Activated T-helper 17 cell treated with anti-CD3 and anti-CD28 coated beads, Interleukin-2, amount 50 U/mL, for 72 hours (primary cell): ENCODE measurements at places on chromosomes 11 and 22. TPM values are rescaled to one million over a fixed set of nuclear protein-coding genes. Genes with fewer than 3 reads are reported as not detected.

GRCh38 chr11:131025421-131026125 is 109.3 kb upstream of the SNX19 start:
- ATAC-seq, result no peak

Gene SLC1A2
- not detected for total RNA-seq

Gene RHOD
- 0.22 TPM for total RNA-seq

Gene SCARF2
- total RNA-seq, result 1.5 TPM

Gene RTN4R
- total RNA-seq, result 1.4 TPM

- ATAC-seq, result peak; percentile 66
Measured at GRCh38 chr22:46538814-46539160, 1.4 kb upstream of the CELSR1 start.

- peak; percentile 80 for ATAC-seq
Measured at GRCh38 chr11:118792570-118793124, 1.7 kb upstream of the DDX6 start.

- no peak for ATAC-seq
Measured at GRCh38 chr11:33480626-33481025, 220.0 kb downstream of the C11orf91 start.

Gene SLC36A4
- total RNA-seq, result 24.1 TPM

DNA sequence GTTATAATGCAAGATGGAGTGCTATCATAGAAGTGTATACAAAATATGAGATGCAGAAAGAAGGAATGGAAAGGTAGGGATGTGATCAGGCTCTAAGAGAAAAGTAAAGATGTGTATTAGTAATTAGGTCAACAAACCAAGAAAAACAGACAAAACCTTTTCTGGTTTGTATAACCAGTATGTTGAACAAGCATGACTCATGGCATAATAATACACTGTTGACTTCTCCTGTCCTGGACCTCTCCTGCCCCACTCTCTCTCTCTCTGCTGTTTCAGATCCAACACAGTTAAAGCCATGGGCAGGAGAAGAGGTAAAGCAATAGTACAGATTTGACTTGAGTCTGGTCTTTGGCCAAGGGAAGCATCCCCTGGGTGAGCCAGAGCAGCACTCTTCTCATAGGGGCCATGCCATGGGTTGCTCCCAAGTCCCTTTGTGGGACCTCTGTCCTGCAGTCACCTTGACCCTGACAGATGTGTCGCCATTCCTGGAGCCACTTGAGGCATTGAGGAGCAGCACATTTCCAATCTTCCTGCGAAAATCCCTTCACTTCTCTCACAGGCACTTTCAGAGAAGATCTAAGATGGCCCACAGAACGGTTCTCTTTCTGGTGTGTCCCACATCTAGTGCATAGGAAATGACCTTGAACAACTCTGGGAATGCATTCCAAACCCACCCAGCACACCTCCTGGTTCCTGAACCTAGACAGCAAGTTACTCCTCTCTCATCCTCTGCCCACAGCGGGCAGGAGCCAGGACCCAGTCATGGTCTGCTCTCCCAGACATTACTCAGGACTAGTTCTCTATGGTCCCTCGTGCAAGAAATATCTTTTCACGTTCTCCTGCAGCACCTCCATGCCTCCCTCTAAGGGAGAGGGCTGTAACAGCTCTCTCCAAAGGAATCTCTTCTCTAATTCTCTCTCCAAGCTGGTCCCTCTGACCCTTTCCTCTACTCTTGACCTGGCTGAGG is 58.2 kb upstream of the PRSS23 start:
- peak; percentile 17 for ATAC-seq

- no peak for ATAC-seq
Measured at GRCh38 chr11:92277871-92278270, 53.3 kb downstream of the FAT3 start.
